Stimulated activated CD8-positive, alpha-beta memory T cell treated with anti-CD3 and anti-CD28 coated beads, Interleukin-4, amount 100 ng/mL, for 1 hour (primary cell): ENCODE measurements at places on chromosomes 6 and 20.

DNA sequence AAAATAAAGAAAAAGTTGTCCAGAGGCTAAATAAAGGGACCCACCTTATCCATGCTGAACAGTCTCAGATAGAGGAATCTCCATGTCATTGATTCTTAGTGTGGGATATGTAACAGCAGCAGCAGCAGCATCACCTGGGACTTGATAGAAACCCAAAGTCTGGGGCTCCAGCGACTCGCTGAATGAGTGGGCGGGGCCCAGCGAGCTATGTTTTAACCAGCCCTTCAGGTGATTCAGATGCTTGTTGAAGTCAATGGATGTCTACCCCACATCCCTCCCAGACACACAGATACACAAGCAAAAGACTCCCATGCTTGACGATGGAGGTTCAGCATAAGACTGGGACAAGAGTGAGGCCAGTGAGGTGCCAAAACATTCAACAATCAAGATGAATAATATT is 298.6 kb downstream of the UBE3D start:
- DNase-seq, result no peak

DNA sequence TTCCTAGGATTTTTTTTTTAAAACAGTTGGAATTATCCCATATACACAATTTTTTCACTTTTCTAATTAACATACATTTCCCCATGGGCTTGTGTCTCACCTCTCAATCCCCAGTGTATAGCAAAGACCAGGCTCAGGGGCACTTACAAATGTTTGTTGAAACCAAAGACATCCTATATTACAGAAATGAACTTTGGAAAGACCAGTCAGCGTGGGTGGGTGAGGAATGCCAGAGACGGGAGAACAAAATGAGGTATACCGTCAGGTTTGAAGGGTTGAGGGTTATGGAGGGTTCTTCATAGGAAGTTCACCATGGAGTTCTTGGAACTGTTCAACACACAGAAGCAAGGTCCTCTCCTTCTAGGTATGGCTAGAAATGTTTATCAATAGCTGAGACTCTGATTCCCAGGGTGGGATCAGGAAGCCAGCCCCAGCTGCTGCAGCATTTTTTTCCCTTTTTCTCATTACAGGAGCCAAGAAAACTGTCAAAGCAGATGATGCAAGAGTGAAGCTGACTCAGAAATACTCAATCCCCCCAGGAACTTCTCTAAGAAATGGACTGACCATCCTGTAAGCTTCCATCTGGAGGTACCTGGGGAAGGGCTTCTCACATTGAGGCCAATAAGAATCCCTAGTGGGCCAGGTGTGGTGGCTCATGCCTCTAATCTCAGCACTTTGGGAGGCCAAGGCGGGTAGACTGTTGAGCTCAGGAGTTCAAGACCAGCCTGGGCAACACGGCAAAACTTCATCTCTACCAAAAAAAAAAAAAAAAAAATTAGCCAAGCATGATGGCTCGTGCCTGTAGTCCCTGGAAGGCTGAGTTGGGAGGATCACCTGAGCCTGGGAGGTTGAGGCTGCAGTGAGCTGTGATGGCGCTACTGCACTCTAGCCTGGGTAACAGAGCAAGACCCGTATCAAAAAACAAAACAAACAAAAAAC is 15.9 kb upstream of the TBC1D20 start:
- DNase-seq, result no peak

DNA sequence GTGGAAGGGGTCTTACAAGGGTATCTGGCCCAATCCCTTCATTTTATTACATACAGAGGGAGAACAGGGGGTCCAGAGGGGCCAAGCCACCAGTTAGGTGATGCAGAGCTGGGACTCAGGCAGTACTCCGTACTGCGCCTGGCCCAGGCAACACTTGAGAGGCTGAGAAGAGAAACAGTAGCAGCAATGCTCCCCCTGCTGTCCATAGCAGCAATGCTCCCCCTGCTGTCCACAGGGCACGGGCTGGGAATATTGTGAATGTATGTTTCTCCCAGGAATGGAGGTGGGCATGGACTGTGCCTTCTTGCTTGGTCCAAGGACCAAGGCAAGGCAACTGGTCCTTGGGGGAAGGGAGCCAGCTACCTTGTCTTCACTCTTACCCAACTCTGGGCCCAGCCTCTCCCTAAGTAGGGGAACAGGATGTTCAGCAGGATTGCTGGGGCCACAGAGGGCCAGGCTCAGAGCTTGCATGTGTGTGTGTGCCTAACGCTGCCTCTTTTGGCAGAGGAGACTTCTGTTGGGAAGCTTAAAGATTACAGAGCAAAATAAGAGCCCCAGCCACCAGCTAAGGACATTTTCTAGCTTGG is 14.8 kb upstream of the FAM83C start:
- no peak for DNase-seq

DNA sequence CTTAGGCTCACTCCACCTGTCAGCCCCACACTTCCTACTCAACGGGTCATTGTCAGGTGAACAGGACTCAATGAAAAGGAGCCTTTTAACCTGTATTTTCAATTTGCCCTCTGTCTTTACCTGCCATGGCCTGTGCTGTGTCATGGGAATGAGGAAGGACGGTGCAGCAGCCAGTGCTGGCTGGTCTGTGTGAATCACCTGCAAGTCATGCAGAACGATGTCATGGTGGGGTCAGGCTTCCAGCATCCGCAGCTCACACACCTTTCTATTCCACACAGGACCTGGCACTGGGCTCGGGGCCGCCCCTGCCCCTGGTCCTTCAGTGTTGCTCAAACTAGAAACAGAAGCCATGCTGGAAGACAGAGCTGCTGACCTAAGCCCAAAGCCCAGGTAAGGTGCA is 188.7 kb upstream of the GMDS start:
- no peak for DNase-seq

GRCh38 chr20:20894753-20895152 is 182.3 kb upstream of the RALGAPA2 start:
- DNase-seq, result no peak

GRCh38 chr6:135531954-135532490 is 34.5 kb upstream of the AHI1 start:
- DNase-seq, result no peak

GRCh38 chr6:56860475-56860874 is 94.4 kb upstream of the BEND6 start:
- DNase-seq, result no peak

GRCh38 chr6:15147827-15148226 is 98.0 kb upstream of the JARID2 start:
- no peak for DNase-seq

DNA sequence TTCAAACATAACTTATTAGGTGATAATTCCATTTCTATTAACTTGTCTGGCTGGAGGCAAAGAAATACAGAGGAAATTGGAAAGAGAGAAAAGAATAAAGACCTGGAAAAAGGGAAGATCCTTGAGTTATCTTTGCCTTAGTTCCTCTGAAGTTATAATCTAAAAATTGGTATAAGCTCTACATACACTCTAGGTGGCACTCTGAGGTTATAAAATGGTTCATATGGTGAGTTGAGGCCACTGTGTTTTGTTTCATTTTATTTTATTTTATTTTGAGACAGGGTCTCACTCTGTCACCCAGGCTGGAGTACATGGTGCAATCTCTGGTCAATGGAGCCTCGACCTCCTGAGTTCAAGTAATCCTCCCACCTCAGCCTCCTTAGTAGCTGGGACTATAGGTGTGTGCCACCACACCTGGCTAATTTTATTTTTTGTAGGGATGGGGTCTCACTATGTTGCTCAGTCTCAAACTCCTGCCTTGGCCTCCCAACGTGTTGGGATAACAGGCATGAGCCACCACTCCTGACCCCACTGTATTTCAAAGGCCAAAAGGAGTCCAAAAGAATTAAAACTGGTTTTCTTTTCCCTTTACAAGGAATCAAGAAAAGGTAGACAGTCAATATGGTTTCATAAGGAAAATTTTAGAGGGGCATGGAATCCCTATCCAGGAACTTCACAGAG is 19.4 kb downstream of the GPX6 start:
- no peak for DNase-seq

DNA sequence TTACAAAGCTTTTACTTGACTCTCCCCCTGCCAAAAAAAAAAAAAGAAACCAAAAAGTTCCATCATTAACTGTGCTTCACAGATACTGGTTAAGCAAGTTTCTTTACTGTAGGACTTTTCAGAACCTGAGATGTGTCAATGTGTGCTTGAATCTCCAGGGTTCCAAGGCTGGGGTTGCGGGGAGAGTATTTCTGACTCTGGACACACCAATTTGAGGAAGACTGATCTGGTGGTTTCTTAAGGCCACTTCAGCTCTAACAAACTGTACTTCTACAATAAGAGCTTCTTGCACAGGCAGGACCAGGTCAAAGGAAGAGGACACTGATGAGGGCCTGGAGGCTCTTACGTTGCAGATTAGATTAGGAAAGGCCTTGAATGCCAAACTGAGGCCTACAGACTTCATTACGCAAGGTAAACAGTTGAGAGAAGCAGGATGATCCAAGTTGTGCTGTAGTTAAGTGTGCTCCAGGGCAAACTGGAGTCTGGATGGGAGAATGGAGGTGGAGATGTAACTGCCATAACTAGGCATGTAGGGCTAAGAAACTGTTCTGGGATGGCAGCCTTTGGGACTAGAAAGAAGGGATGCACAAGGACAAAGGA is 24.4 kb downstream of the COMMD7 start:
- no peak for DNase-seq

- DNase-seq, result no peak
These were observed 16.7 kb downstream of the HMGN4 start for GRCh38 chr6:26554697-26555504.

DNA sequence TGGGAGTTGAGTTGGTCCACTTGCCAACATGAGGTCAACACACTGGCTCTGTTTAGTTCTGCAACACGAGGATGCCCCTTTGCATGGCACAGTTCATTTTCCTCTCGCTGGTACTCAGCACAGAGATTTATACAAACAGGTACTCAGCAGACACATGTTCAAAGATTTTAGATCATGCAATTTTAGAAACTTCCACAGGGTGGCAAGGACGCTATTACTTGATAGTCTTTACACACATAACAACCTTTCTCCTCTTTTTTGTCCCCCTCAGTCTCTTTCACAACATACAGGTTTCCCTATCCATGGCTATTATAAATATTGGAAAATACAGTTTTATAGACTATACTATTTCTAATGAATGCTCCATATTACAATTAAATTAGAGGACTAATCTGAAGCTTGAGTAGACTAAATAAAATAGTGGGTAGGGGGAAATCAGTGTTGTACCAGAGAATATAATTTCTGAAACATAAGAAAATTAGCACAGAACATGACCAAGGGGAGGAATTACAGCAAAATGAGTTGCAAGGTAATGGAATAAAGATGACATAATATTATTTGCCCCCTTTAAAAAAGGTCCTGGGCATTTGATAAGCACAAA is 331.8 kb upstream of the BTBD3 start:
- no peak for DNase-seq

GRCh38 chr6:3322366-3322890 is 63.7 kb downstream of the PSMG4 start:
- DNase-seq, result no peak

DNA sequence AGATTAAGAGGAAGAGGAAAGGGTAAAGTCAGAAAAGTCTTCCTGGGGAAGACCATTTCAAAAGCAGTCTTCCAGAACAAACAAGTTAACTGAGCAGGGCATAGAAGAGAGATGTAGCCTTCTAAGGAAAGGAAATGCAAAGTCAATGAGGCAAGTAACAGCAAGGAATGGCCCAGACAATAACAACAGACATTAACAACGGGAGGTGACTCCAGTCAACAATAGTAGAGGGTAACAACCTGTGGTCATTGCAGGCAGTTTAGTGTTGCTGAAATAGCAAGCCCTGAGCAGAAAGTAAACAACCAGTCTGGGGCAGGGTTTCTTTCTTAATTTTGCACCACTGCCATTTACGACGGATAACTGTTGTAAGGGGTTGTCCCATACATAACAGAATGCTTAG is 2.1 kb downstream of the MDN1 start:
- DNase-seq, result no peak

GRCh38 chr6:137148306-137149034 is 25.0 kb downstream of the IL22RA2 start:
- no peak for DNase-seq

- DNase-seq, result no peak
These were observed 7.1 kb downstream of the ALDH5A1 start for GRCh38 chr6:24501914-24502313.

DNA sequence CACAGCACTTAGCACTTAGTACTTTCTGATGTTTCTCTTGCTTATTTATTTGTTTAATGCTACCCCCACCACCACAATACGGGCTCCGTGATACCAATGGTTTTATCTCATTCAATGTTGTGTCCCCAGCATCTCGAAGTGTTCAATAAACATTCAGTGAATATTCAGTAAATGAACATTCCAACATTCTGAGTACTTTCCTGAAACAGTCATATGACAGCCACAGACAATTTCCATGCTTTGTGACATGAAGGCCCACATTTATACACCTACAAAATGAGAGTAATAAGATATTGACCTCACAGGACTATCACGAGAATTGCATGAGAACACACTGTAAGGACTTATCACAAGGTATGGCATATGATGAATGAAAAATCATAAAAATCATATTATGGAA is 10.8 kb downstream of the MOXD1 start:
- no peak for DNase-seq

DNA sequence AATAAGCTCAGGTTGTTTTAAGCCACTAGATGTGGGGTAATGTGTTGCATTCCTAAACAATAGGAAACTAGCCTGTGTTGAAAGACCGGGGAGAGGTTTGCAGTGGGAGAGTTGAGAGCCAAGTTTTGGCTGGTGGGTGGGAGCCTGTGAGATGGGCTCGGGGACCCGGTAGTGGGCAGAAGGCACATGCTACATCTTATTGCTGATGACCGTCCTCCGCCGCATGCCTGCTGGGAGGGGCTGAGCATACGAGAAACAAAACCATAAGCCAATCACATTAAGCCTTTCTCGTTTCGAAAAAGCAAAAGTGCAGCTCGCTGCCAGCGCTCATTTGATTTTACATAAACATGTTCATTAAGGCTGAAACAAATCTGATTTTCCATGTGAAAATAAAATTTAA is 57.4 kb upstream of the MPC1 start:
- DNase-seq, result no peak

- no peak for DNase-seq
These were observed 75.8 kb downstream of the PREP start for GRCh38 chr6:105326833-105327770.

DNA sequence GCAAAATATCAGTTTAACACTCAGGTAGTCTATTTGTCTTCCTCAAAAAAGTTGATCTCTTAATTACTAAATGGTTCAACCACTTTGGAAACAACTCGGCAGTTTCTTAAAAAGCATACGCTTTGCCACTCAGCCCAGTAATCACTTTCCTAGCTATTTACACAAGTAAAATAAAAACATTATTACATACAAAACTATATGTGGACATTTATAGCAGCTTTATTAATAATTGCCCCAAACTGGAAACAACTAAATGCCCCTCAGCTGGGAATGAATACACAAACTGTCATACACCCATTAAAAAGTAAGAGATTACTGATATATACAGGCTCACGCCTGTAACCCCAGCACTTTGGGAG is 7.4 kb downstream of the EEF1A1 start:
- DNase-seq, result no peak

GRCh38 chr6:159919800-159920199 is 29.0 kb downstream of the MAS1 start:
- no peak for DNase-seq
